ENCODE measurements at places on chromosomes 3 and 15. TPM values are rescaled to one million over a fixed set of nuclear protein-coding genes. Genes with fewer than 3 reads are reported as not detected.
A peak's percentile ranks its signal among the peaks of the same experiment; 100 is the strongest.

DNA sequence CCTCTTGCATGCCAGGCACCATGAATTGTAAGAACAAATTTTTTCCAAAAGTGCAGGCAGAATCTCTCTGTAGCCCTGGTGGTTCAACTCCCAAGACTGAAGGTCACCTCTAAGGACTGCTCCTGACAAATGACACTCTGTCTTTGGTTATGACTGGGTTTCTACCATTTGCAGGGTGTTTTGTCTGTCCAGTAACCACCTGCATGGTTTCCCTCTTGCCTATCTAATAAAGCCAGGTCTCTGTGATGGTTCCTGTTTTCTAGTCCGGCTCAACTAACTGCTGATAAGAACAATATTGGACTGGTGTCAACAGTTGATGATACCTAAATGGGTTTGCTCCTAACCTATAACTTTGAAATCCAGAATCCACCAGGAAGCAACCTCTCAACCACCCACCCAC, 43.7 kb downstream of the ATP8B4 start:
- no peak for DNase-seq

DNA sequence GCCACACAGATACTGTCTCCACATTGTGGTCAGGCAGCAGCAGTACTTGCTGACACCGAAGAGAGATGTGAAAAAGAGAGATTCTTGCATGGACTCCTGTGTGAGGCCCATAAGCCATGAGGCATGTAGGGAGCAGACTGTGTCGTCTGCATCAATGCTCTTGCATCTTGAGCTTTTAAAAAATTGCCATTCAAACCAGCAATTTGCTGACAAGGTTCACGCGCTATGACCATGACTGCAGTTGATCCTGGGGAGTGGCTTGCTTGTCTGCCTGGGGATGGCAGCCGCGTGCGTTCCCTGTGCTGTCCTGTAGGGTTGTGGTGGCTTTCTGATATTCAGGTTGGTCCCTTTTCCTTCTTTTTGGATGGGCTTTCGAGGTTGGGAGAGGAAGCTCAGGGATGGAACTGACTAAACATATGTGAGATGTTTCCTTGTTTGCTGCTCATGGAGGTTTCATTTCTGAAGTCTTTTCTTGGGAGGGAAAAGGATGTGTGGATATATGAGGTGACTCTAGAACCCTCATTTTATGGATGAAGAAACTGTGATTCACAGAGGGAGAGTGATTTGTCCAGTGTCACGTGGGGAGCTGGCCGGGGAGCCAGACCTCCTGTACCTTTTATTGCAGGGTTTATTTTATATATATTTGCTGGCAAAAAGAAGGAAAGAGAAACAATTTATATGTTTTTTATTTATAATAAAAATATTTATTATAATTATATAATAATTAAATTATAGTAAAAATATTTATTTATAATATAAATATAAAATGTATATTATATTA, 48.6 kb downstream of the LPP start:
- no peak for DNase-seq

DNA sequence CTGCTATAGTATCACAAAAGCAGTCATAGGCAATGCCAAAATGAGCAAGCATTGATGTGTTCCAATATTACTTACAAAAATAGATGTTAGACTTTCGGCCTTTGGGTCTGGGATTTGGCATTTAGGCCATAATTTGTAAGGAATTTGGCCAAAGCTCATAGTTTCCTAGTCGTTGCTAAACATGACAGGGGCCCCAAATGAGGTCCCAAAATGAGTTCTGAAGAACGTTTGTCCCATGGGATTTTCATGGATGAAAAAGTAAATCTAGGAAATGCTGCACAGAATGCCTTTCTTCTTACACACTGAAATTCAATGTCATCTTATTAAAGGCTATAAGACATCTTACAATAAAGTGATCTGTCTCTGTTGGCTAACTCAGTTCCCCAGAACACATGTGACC, 456.0 kb downstream of the CNTN4 start:
- DNase-seq, result no peak

DNA sequence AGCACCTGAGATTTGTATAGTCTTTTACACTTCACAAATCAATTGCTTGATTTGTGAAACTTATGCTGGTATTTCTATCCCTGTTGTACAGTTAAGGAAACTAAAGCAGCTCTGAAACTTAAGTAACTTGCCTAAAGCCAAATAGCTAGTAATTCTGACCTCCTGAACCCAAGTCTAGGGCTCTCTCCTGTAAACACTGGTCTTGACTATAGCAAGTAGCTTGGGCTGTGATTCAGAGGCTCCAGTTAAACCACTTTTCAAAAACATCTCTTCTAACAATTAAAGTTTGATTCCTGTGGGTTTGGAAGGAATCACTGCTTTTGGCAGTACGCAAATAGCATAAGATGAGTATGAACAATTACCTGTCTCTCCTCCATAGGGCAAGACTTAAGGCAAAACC, 18.5 kb upstream of the CMTM8 start:
- DNase-seq, result no peak

DNA sequence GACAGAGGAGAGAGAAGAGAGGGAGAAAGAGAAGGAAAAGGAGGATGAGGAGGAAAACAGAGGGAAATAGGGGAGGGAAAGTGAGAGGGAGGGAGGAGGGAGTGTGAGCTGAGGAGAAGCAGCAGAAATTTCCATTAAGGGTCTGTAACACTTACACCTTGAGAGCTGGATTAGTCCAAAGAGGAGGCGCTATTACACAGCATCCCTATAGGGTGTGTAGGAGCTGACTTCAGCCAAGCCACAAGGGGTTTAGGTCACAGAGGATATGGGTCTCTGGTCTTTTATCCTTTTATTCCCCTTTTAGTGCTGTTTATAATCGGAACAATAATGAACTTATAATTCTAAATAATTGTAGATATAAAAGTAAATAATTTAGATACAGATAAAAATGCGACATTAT, 230.4 kb downstream of the GABRG3 start:
- DNase-seq, result no peak

GRCh38 chr3:41111011-41111410, 88.3 kb upstream of the CTNNB1 start:
- DNase-seq, result no peak

GRCh38 chr15:78370013-78370412, 29.9 kb downstream of the CRABP1 start:
- no peak for DNase-seq

GRCh38 chr3:98784666-98785600, 21.8 kb downstream of the ST3GAL6 start:
- DNase-seq, result no peak

GRCh38 chr15:27993996-27994780, 104.9 kb downstream of the OCA2 start:
- no peak for DNase-seq

DNA sequence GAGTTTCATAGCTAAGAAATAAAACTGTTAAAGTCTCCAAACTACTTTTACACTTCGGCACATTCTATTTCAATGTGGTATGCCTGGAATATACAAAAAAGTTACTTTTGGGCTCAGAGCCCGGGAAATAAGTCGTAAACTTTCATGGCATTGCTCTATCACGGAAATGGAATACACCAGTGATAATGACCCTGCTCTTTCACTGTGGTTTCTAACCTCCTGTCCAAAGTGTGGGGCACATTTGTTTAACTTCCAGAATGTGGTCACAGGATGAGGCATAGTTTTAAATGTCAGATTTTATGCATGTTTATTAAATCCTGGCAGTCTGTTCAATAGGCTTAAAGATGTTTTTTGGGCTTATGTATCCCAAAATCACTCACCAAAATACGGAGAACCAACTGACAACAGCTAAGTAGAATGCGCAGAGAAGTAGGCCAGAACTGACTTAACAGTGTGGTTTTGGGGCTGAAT, 5.1 kb downstream of the CXCR6 start:
- DNase-seq, result no peak

GRCh38 chr3:114441386-114441785, 147.6 kb downstream of the TIGIT start:
- DNase-seq, result no peak

- DNase-seq, result no peak
Observed at GRCh38 chr3:14412831-14413380, 10.5 kb downstream of the SLC6A6 start.

GRCh38 chr3:11022115-11022514, 29.6 kb downstream of the SLC6A1 start:
- no peak for DNase-seq

GRCh38 chr15:70318594-70319465, 221.1 kb upstream of the TLE3 start:
- DNase-seq, result no peak

- DNase-seq, result no peak
Observed at GRCh38 chr3:177196008-177196455, 1.2 kb downstream of the TBL1XR1 start.

- no peak for DNase-seq
Observed at GRCh38 chr3:27800261-27800660, 78.1 kb upstream of the EOMES start.

GRCh38 chr3:176814285-176814684, 383.0 kb downstream of the TBL1XR1 start:
- peak; percentile 69 for DNase-seq

DNA sequence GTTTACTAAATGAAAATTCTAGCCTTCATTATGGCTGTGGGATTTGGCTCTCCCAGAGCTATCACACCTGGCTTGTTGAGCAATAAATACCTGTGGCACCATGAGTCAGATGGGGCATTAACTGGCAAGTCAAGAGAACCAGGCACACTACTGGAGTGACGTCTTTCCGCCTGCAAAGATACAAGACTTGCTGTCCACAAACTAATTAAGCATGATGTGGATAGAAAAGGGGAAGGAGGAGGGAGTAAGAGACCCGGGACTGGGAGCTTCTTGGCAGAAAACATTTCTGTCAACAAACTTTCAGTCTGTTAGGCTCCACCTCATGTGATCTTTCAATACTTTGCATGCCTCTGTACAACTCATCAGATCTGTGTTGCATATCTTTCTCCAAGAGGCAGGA, 56.5 kb downstream of the CLDN1 start:
- DNase-seq, result no peak

GRCh38 chr3:187966096-187966495, 187.9 kb upstream of the LPP start:
- DNase-seq, result no peak

GRCh38 chr15:74275957-74276356, 39.8 kb downstream of the CCDC33 start:
- no peak for DNase-seq

DNA sequence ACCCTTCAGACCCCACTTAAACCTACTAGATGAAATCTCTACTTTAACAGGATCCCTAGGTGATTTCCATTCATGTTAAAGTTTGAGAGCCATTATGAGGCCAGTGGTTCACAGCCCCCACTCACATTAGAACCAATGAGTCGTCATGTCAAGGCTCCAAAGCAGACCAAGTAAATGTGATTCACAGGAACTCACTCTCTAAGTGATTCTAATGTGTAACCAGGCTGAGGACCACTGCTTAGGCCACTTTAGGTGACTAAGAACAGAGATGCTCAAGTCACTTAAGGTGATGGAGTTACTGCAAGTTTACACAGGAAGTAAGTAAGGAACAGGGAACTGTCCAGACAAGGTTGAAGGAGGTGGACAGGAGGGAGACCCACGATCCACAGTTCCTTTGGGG, 7.7 kb downstream of the GALNT15 start:
- DNase-seq, result no peak

DNA sequence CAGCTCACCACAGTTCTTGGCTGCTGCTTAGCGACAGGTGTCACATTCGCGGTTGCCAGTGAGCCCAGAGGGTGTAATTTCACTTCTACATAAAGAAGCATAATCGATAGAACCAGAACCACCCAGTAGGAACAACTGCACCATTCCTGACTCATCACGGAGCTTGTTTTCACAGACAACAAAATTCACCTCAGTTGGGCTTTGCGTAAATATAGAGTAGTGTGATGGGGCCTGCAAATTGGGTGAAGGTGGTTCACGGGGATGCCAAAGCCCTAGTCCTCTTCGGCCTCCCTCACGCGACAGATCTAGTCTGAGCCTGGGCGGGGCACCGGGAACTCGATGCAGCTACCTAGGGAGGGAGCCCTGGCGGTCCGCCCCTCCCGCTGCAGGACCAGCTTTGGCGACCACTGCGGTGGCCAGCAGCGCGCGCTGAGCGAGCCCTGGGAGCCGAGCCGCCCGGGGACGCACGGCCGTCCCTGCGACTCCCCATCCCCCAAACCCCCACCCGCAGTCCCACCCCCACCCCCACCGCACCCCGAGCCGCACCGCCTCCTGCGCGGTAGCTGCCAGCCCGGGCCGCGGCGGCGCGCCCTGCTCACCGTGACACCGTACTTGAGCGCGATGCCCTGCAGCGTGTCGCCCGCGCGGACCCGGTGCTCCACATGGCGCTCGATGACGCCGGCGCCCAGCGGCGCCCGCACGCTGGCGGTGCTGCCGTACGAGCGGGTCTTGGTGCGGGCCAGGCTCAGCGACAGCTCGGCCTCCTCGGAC, 519 bp downstream of the LYSMD2 start:
- peak; percentile 45 for DNase-seq

DNA sequence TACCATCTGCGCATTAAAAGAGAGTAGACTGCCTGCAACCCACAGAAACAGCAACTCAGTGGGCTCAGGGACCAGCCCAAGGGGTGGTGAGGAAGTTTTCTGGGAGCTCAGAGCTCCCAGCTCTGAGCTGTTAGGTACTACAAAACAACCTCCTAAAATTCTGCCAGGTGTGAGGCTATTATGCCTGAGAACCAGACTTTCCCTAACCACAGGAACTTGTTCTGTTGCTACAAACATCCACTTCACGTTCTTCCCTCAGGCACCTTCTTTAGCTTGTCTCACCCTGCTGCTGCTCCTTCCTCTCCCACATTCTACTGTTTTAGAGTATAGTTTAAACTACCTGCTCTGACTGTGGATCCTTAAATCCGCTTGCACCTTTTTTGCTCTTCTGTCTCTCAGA, 399.4 kb downstream of the ROBO1 start:
- DNase-seq, result no peak

DNA sequence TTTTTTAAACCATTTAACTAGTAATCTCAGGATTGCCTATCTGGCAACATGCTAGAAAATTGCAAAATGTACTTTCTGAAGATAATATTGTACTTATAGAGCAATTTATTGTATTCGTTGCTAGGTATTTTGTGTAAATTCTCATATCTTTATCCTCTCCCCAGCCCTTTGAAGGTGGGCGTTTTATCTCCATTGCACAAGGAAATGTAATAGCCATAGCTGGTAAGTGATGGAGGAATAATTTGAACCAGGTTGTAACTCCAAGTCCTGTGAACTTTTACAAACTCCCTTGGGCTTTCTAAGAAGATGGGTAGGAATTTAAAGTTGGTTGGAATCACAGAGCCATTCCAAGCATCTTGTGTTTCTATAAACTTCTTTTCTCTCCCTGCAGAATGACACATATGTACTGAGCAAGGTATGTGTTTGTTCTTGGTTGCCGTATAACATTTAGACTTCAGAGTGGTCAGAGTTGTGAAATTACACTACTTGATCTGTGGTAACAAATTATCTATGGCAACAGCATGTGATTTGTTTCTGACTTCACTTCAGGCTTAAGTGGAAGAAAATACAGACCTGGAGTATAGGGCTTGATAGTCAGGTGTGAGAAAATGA, 170.9 kb downstream of the AKAP13 start:
- no peak for DNase-seq

The REC114 gene
- 0.82 TPM for total RNA-seq

The RTP3 gene
- total RNA-seq, result not detected

The NRROS gene
- 8.4 TPM for total RNA-seq

The CEP97 gene
- 6.8 TPM for total RNA-seq

The PAK6 gene
- 9.3 TPM for total RNA-seq

The ZNF770 gene
- 30.0 TPM for total RNA-seq

The RLBP1 gene
- total RNA-seq, result not detected

The KBTBD13 gene
- 3.9 TPM for total RNA-seq

The BCHE gene
- total RNA-seq, result 1.3 TPM

Measured in heart left ventricle (tissue), 16 donors.